ENCODE measurements at places on chromosomes 5 and 9.

GRCh38 chr9:69134412-69134811 is 39.7 kb upstream of the TJP2 start:
- DNase-seq = no peak

DNA sequence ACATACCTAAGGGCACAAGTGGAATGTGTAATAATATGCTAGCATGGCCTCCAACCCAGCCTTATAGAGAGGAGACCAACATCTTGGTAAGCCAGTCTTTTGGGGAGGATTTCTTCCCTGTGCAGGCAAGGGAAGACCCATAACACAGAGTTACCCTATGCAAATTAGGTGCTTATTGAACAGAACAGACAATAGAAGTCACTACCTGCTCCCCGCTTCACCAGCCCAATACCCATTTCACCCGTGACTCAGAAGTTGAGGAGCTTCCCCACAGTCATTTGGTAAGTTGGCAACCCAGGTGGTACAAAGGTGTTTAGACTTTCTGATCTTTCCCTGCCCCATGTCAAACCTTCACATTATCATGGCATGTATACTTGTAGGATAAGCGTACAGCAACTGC is 44.6 kb downstream of the AOPEP start:
- no peak for DNase-seq

GRCh38 chr9:76153902-76154629 is 240.2 kb downstream of the RFK start:
- DNase-seq = no peak

GRCh38 chr5:17895288-17896033 is 261.2 kb downstream of the TAF11L14 start:
- no peak for DNase-seq

- no peak for DNase-seq
Observed at GRCh38 chr5:149426931-149427330, 47.8 kb upstream of the IL17B start.

DNA sequence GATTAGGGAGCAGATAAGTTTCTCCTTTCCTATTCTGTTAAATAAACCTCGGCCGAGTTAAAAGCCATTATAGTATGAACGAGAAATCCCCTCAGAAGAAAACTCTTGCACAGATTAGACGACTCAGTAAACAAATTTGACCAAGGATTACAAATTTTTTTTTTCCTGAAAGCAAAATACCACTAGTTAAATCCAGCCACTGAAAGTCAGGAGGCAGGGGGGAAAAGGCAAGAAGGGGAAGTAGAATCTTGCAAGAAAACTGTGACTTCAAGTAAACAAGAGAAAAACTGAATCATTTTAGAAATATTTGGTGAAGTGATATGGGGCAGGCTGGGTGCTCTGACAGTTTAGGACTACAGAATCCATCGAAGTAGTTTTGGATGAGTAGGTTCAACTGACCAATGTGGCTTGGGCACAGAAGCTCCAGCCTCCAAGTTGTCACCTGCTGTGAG is 251.0 kb downstream of the DENND1A start:
- DNase-seq = no peak

DNA sequence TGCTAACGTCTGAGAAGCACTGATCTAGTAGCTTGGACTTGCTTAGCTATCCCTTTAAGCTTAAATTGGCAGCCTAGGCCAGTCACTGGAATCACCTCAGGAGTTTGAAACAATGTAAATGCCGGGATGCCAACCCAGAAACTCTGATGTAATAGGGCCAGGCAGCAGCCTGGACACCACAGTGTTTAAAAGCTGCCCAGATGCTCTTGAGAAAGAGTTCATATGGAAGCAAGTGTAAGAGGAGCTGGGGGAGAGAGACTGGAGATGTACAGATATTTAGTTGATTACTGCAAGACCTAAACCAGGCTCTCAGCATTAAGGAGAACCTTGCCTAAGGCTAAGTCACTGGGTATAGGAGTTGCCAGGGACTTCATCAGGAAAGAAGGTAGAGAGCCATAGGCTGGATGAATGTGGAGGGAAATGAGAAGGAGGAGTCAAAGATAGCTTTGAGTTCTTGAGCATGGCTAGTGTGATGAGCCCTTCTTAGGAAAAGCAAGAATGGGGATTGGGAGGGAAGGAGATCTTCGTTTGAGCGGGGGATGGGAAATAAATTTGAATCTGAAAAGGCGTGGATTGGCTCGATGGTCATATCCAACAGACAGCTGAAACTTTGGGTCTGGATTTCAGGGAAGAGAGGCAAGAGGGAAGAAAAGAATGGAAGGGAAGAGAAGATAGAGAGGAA is 392.9 kb upstream of the WWC1 start:
- no peak for DNase-seq

- DNase-seq = no peak
Observed at GRCh38 chr5:36242534-36243485, 1.1 kb upstream of the NADK2 start.
